Upper lobe of left lung (tissue), 6 donors: ENCODE measurements at places on chromosomes 3 and 15.

DNA sequence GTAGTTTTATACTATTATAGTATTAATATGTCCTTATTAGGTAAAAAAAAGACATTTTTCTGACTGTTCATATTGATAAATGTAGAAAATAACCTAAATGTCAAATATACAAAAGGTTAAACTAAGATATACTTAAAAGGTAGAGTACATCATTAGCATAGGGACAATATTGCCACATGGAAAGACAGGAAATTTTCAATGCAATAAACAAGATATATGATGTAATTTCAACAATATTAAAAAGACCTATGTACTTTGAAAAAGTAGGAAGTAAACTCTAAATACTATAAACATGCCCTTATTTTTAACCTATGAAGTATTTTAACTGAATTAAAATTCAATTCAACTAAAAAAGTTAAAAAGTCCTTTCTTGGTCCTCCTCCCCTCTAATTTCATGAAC is 1.9 kb downstream of the SPG11 start:
- DNase-seq, result no peak

DNA sequence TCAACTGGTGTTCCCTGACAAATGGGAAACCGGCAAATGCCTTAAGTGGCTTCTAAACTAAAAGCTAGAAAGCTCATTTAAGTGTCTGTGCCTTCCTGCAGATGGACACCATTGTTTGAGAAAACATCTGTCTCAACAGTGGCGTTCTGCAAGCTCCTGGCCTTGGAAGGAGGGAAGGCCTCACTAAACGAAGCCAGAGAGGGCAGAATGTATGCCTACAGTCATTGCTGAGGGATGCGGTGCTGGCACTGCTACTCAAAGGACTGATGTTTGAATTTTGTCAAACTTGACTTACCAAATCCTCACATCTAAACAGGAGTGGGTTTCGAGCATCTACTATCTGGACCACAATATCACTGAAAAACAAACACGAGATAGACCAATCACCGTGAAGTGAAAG is 12.2 kb downstream of the LSG1 start:
- no peak for DNase-seq

DNA sequence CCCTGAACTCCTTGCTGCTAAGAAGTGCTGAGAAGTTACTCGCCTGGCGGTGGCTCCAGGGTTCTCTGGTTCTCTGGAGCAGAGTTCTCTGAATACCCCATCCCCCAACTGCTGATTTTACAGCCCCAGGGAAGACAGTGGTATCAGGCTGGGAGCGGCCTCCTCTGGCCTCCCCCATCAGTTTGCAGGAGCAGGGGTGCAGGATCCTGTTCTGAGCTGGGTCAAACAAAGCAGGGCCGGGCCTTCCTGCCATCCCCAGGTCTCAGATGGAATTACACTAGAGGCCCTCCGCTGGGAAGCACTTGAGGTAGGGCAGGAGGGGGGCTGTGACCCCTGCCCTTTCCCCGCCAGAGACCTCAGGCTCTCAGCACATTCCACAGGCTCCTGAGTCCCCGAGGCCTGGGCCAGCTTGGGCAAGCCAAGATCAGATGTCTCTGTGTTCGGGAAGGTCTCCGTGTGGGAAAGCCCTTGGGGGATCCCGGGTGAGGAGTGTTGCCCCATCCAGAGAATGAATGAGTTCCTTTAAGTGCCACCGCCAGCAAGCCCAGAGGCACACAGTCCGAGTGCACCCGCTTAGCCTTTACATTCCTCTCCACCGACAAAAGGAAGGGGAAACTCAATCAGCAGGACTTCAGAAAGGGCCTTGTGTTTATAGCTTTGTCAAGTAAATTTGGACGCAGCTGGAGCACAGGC is 149.9 kb downstream of the LRRK1 start:
- DNase-seq, result no peak

GRCh38 chr3:44596621-44597020 is 11.9 kb downstream of the ZNF660 start:
- no peak for DNase-seq

DNA sequence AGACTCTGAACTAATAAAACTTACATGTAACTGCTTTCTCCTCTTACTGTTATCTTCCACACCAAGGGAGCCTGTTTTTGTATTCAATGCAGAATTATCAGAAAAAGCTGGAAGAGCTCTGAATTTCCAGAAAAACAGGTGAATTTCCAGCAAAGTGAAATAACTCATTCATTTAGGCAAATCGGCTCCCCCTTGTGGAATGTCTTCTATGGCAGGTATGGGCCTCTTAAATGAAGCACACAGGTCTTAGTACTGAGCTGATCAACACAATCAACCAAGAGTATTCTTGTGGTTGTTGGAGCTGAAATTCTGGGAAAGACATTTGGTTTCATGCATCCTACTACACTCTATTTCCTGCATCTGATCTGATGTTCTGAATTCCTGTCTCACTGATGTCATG is 31.0 kb upstream of the PTPRG start:
- DNase-seq, result no peak

DNA sequence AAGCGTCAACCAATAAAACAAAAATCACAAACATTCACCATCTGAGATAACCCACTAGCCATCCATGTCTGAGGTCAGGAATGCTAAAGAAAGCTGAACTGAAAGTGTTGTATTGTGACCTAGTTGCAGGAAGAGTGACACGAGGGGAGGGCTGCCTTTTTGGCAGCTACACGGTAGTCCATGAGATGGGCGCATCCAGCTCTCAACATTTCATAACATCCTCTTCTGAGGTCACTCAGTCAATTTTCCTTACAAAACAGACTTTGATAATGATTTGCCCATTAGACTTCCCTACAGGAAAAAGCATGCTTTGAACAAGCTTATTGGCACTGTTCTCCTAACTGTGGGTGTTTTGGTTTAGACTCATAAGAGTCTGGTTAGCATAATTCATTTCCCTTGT is 15.4 kb upstream of the SHF start:
- no peak for DNase-seq

- no peak for DNase-seq
These were observed 44.5 kb upstream of the PDE8A start for GRCh38 chr15:84937144-84937543.

- no peak for DNase-seq
These were observed 99.1 kb downstream of the MESD start for GRCh38 chr15:80890341-80891005.

GRCh38 chr15:60999771-61000170 is 229.3 kb downstream of the RORA start:
- no peak for DNase-seq

DNA sequence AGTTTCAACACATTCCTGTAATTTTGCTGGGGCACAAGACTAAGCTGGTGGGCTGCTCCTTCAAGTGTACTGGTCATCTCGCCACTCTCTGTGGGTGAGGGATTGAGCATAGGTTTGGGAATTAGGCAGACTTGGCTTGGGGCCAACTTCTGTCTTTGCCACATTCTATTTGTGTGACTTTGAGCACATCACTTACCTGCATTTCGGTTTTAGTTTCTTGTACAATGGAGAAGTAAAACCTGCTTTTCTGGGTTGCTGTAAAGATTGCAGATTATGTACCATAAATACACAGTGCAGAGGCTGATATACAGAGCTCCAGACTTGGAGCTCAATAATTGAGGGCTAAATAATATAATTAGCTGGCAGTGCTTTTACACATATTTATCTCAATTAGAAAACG is 162.1 kb downstream of the C3orf38 start:
- DNase-seq, result no peak

- no peak for DNase-seq
These were observed 8.3 kb upstream of the PRR20G start for GRCh38 chr3:127296166-127296565.

- no peak for DNase-seq
These were observed 249.4 kb downstream of the LPP start for GRCh38 chr3:188403404-188403803.

DNA sequence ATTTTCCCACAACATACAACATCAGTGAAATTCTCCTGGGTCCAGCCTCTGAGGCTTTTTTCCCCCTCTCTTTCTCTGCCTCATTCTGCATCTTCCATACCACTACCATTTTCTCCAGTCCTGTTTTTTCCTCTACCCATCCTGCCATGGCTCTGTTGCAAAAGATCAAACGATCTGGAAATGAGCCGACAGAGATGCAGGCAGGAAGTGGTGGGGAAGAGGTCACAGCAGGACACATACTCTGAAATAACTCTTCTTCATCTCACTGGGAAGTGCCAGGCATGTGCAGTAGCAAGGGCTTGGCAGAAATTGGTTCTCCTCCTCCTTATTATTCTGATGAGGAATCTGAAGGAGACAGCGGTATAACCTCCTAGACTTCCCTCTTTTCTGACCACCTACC is 114.3 kb downstream of the CORO2B start:
- DNase-seq, result no peak

DNA sequence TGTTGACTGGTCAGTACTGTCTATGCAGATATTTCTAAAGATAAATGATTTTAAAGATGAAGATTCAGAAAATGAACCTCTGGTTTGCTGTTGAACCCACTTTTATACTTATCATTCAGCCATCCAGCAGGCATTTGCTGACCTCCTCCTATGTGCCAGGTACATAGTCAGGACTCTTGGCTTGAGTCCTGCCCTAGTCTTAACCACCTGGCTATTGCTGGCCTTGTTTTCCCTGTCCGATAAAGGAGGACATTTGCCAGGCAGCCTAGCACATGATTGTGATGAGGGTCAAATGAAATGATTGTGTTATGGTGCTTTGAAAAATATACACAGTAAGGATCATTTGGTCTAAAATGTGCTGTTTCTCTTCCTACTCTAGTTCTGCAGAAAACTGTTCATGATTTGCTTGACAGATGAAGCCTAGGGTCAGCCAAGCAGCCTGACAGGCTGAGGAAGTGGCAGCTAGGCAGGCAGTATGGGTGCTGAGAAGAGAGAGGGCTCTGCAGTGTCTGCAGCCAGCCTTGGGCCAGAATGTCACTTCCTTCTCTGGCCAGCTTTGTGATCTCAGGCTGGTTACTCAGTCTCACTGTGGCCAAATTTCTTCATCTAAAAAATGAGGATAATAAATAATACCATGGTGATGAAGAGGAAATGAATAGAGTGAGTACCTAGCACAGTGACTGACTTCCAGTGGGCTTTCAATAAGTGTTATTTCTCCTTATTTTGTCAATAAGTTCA is 13.8 kb downstream of the EXOSC7 start:
- DNase-seq, result no peak

- no peak for DNase-seq
These were observed 509.9 kb downstream of the SHQ1 start for GRCh38 chr3:72338082-72338941.

GRCh38 chr3:112084980-112085705 is 1.0 kb upstream of the C3orf52 start:
- no peak for DNase-seq

GRCh38 chr3:124582621-124583395 is 147.4 kb upstream of the UMPS start:
- no peak for DNase-seq

DNA sequence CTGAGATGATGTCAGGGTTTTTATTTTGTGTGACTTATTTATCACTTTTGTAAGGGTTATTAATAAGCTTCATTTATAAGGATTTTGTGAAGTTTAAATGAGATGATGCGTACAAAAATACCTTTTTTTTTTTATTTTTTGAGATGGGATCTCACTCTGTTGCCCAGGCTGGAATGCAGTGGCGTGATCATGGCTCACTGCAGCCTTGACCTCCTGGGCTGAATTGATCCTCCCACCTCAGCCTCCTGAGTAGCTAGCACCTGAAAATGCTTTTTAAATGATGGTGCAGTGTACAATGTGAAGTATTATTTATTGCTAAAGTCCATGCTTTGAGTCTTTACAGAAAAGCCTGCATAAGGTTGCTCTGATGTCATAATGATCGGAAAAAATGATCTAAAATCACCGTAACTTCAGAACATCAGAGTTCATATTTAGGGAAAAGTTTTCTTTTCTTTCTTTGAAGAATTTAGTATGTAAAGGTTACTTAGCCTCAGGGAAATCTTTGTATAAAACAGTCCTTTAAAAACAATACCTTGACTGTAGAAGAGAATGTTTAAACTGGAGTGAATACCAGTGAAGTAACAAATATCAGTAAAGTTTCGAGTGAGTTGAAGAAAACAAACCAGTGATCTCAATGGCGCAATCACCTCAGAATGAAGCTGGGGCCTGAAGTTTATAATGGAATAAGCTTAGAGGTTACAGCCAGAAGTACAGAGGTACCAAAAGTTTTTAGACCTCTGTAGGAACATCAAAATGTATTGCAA is 29.7 kb downstream of the TCF12 start:
- no peak for DNase-seq

DNA sequence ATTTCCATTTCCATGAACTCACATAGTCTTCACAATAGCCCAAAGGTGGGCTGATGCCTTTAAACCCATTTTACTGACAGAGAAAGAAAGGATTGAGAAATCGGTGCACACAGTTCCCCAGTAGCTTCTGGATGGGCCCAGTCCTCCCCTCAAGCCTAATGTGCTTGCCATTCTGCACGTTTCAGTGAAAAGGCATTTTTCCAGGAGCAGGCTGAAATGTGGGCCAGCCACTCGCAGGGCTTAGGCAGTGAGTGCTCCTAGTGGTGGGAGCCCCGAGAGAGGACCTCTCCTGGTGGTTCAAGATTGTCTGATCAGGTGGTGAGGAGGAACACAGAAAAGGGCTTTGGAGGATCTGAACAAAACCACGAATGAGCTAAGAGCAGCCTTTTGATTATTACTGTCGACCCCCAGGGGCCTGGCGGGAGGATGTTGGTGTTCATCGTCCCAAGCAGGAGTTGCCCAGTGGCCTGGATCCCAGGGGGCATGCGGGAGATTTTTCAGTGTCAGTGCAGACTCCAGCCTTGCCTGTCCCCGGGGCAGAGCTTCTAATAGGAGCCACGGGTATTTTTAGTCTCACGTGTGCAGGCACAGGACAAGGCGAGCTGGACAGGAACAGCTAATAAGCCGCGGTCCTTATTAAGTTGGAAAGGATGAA is 8.7 kb upstream of the KY start:
- no peak for DNase-seq

DNA sequence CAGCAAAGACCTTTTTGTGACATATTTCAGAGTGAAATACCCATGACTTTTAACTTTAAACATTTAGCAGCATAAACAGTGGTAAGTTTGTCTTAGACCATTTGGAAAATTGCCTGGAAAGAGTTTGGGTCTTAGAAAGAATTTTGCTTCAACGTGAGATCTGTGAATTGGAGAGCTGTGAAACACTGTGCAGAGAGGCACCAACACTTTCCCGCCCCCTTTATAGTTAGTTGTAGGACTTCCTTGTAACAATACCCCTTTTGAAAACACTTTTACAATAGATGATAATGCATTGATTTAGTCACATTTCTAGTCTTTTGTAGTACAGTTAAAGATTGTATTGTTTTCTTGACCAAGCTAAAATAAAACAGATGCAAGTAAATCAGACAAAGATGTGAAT is 43.5 kb upstream of the MBNL1 start:
- DNase-seq, result no peak

- no peak for DNase-seq
These were observed 761 bp upstream of the GRIP2 start for GRCh38 chr3:14540821-14541385.

- no peak for DNase-seq
These were observed 221.2 kb downstream of the NLGN1 start for GRCh38 chr3:173618703-173619102.

GRCh38 chr3:56702490-56703315 is 19.6 kb upstream of the TASOR start:
- DNase-seq, result peak; percentile 31
